CD8-positive, alpha-beta T cell (primary cell): ENCODE measurements at places on chromosomes 2 and 18. TPM values are rescaled to one million over a fixed set of nuclear protein-coding genes. Genes with fewer than 3 reads are reported as not detected.
A peak's percentile ranks its signal among the peaks of the same experiment; 100 is the strongest.

ICA1L gene
- total RNA-seq, result 1.8 TPM

TDRD15 gene
- total RNA-seq, result not detected

TRAPPC12 gene
- total RNA-seq, result 33.3 TPM

PLGLB2 gene
- 0.92 TPM for total RNA-seq

OTOF gene
- 0.41 TPM for total RNA-seq

MOGAT1 gene
- not detected for total RNA-seq

GRCh38 chr2:205323929-205324328 is 358.4 kb upstream of the NRP2 start:
- no peak for DNase-seq

GRCh38 chr2:32860385-32860784 is 86.4 kb upstream of the LTBP1 start:
- DNase-seq, result no peak

DNA sequence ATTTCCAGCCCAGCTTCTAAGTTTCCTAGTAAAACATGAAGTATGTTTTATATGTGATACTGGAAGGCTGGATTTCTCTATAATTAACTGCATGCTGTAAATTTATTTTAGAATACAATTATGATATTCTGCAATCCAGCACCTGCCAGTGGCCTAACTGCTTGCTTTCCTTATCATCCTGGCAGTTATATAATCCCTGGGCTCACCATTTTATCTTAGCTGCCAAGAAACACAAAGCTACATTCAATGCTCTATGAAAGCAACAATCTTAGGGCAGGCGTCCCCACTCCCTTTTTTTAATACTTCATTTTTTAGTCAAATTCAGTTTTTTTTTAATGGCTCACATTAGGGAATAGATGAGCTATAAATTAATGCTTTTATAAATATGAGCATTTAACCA is 38.4 kb upstream of the UBXN4 start:
- no peak for DNase-seq

DNA sequence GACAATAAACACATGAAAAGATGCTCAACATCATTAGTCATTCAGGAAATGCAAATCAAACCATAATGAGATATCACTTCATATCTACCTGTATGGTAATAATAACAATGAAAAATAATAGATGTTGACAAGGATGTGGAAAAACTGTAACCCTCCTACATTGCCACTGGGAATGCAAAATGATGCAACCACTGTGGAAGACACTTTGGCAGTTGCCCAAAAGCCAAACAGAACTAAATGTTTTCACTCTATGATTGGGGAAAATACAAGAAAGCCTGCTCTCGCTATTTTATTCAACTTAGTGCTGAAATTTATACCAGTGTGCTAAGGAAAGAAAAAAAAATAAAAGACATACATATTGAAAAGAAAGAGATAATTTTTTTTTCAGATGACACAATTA is 934.5 kb downstream of the CNTNAP5 start:
- DNase-seq, result no peak

DNA sequence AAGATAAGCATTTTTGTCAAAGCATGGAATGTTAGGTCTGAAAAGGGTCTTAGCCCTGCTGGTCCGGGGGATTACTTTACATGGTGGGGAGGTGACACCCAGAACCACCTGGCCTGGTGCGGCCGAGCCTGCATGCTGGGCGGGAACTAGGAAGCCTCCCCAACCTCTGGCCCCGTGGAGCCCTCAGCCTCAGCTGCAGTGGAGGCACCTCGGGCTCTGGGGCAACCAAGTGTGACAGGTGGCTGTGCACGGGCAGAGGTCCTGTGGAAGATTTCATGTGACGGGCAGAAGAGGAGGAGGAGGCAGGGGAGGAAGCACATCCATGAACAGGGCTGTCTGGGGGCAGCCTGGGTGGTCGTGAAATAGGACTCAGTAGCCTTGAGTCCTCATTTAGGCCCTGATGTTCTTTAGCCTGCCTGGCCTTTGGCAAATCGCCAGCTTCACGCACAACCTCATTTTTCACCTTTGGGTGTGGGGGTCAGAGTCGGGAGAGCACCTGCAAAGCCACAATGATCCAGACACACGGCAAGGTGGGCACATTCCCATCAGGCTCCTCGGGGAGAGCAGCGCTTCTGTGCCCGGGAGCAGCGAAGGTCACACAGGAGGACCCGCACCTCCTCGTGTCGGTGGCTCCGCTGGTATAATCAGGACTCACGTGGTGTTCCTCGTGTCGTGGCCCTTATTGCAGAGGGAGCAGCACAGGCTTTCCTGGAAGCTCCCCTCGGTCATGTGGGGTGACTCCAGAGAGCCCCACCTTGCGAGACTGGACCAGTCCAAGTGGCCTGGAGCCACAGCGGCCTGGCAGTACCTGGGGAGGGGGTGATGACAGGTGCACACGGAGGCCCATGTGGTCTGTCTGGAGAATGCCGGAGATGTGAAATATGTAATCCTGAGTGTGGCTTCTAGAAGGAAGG is 13.9 kb downstream of the CNDP2 start:
- no peak for DNase-seq

- peak; percentile 76 for DNase-seq
These were observed 108.8 kb downstream of the B3GNT2 start for GRCh38 chr2:62304429-62305417.

DNA sequence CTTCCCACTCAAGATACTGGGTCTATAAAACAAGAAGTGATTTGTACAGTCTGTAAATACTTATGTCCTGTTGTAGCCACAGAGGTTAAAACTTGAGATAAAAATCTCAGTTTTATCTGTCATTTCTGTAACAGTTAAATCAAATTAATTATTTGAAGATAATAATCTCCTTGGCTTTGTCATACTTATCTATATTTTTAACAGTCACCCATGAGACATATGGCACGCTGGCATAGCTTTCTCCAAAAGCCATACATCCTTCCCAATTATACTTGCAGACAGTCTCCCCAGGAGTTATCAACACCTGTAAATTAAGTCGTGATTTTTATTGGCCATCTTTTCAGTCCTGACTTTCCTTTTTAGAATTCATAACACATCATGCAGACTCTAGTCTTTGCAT is 68.9 kb upstream of the UNC80 start:
- DNase-seq, result no peak
